ENCODE measurements at places on chromosomes 5 and 9. TPM values are rescaled to one million over a fixed set of nuclear protein-coding genes. Genes with fewer than 3 reads are reported as not detected.

DNA sequence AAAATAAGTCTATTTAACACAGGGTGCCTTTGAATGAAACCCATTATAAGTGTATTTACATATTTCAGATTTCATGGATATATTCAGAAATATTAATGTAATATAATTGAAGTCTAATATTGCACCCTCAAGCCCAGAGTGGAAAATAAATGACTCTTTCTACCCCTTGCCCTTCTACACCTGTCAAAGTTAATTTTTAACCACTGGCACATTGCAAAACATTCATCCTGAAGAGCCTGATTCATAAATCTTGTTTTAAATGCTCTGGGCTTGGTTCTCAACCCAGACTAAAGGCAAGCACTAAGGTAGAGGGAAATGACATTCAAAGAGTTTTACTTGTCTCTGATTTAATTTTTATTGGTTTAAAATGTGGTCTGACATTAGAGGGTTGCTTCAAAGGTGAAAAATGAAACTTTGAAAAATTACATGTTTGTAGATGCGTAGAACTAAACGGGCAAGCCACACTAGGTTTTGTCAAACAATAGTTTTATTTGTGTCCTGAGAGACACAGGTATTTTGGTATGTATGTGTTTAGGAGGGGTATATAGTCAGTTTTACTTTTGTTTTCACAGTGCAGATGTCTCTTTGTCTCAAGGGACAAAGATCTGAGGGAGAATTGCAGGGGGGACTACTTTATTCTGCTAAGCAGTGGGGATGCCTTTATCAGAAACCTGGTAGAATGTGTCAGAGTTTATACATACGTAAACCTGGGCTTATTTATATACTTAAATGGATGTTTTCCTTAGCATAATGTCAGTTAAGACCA is 69.7 kb downstream of the PIK3R1 start:
- DNase-seq, result no peak

- DNase-seq, result no peak
These were observed 74.7 kb downstream of the PPARGC1B start for GRCh38 chr5:149804478-149805450.

NME5 gene
- not detected for total RNA-seq

OMD gene
- not detected for total RNA-seq

DNA sequence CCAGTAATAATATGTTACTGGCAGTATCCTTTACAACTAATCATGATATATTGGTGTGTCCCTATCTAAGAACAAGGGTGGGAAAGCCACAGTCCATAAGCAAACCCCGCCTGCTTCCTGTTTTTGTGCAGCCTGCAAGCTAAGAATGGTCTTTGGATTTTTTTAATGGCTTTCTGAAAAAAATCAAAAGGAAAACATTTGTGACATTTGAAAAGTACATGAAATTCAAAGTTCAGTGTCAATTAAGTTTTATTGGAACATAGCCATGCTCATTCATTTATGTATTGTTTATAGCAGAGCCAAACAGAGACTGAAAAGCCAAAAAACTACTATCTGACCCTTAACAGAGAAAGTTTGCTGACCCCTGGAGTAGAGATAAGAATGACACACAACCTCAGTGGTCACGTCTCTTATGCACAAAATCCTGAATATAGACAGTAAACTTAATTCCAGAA is 12.8 kb upstream of the TMEM245 start:
- no peak for DNase-seq

GRCh38 chr5:149935431-149935901 is 9.1 kb downstream of the PDE6A start:
- no peak for DNase-seq

- no peak for DNase-seq
These were observed 3.1 kb downstream of the CLTB start for GRCh38 chr5:176413255-176413565.

DNA sequence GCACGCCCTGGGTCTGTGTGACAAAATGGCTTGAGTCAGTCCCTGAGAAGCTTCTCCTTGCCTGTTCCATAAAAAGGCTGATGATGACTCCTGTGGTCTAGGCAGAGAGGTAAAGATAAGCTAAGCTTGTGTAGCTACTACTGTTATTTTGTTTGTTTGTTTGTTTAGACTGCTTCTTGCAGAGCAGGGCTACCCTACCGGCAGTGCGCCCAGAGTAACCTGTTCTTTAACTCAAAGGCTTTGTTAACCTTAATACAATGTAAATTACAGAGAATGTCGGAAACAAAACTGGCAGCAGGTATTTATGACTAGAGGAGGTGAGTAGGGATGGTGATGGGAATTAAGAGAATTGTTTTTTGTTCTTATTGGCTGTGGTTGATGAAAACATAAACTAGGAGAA is 87.6 kb downstream of the F2RL2 start:
- DNase-seq, result no peak

DNA sequence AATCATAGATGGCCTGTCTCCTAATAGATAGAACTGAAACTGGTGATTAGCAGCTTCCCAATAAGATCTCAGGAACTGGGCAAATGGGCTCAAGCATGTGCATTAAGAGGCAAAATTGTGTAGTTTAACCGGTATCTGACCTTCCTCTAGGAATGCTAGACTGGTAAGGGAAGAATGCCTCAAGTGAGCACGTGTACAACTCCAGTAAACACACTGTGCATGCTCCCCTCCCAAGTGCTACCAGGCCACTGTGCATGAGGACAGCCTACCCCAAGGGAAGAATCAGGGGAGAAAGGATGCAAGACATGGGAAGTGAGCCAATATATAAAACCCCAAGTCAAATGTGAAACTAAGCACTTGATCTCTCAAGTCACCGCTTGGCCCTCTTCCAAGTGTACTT is 1157.4 kb upstream of the CDH18 start:
- DNase-seq, result no peak
